Fibroblast of mammary gland (primary cell): ENCODE measurements at places on chromosomes 6 and 20.
A peak's percentile ranks its signal among the peaks of the same experiment; 100 is the strongest.

GRCh38 chr6:118856301-118856700 lies 37.7 kb upstream of the ASF1A start:
- DNase-seq, result no peak

- DNase-seq, result peak; percentile 50
Measured at GRCh38 chr20:61682996-61683681, 382.5 kb downstream of the TAF4 start.

GRCh38 chr6:141728330-141728729 lies 404.4 kb upstream of the GJE1 start:
- DNase-seq, result no peak

DNA sequence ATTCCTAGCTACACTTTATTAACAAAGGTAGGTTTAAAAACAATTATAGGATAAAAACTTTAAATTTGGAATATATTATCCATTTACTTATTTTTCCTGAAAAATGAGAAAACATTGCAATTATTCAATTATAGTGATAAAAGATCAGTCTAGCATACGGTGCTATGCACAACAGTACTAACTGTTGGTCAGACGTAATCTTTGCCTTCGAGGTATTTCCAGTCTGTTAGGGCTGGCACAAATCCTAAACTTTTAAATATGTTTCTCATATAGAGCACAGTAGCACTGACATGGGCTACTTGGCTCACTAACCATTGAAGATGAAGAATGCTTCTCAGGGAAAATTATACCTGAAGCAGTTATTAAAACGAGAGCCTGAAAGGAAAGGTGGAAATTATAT lies 214.8 kb downstream of the PRKN start:
- no peak for DNase-seq

GRCh38 chr6:41193171-41193734 lies 7.7 kb downstream of the TREML2 start:
- DNase-seq, result no peak

DNA sequence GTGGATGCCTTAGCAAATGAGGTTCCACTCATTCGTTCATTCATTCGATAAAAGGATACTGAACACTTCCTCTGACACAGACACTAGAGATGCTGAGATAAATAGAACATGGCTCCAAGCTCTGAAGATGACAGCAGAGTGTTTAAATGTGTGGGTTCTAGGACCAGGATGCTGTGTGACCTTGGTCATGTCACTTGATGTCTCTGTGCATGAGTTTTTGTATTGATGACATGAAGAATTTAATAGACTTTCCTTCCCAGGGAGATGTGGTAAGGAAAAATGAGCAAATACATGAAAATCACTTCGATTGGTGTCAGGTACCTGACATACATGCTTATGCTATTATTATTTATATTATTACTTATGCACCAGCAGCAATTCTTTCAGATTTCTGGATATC lies 34.3 kb upstream of the CD83 start:
- no peak for DNase-seq

- no peak for DNase-seq
Measured at GRCh38 chr6:34102696-34103095, 43.2 kb downstream of the GRM4 start.

- DNase-seq, result peak; percentile 34
Measured at GRCh38 chr20:258963-259362, 1.4 kb downstream of the DEFB132 start.

DNA sequence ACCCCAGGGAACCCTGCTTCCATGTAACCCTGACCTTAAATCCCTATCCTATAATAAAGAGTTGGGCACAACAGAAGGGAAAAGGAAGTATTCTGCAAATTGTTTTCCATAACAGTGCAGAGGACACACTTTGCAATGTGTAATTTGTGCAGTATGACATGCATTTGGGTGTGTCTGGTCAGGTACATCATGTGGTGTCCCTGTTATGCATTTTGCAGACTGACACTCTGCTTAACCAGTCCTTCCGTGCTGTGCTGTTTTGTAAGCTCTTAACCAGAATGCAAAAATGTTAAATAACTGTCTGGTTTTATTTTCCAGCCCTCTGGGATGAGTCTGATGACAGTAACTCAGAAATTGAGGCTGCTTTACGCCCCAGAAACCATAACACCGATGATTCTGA lies 57.0 kb upstream of the XRN2 start:
- no peak for DNase-seq

DNA sequence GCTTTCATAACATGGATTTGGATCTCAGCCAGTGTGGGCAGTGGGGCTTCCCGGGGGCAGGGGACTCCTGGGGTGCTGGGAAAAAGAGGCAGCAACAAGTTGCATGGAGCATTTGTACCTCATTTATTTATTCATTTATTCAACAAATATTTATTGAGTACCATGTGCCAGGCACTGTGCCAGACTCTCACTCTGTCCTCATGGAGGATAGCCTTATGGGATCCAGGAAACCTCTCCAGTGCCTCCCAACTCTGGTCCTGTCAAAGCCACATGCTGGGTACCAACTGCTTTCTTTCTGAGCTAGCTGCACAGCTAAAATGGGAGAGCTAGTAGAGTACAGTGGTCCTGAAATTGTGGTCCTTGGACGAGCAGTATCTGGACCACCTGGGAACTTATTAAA lies 87.8 kb upstream of the EPB41L1 start:
- no peak for DNase-seq

DNA sequence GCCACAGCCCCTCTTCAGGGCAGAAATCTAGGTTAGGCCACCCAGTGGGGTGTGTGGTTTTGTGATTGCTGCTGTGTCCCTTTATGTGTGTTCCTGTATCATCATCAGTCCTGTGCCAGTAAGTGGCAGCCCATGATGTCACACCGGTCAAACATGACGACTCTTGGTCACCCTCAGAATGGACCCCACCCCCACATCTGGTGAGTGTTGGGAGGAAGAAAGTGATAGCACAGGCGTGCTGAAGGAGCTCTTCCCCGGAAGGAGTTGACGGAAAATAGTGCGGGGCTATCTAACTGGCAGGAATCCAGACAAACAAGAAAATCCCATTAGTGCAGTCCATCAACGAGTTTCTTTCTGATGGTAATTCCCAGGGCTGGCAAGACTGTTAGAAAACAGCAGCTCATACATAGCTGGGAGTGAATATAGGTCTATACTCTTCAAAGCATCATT lies 33.4 kb upstream of the IL17A start:
- no peak for DNase-seq

DNA sequence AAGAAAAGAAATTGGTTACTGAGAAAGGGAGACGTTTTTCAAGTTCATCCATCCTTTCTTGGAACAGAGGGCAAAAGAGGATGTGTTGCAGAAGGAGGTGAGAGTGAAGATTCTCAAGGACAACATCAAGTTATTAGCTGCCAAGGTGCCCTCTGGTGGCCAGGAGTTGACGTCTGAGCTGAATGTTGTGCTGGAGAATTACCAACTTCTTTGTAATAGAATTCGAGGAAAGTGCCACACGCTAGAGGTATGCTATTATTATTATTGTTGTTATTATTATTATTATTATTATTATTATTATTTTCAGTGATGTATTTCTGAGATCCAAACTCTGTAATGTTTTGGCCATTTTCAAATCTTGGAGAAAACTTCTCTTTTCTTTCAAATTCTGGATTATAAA lies 197.0 kb downstream of the UTRN start:
- DNase-seq, result peak; percentile 86

DNA sequence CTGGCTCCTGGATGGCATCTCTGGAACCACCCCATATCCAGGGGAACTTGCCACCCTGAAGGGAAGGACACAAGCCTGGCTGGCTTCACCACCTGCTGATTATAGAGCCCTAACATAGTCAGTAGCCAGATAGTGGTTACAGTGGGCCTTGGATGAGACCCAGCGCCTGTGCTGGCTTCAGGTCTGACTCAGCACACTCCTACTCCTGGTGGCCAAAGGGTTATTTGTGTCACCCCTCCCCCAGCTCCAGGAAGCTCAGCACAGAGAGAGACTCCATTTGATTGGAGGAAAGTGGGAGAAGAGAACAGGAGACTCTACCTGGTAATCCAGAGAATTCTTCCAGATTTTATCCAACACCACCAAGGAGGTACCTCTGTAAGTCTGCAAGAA lies 12.8 kb downstream of the SNX14 start:
- peak; percentile 86 for DNase-seq

GRCh38 chr20:4267242-4267641 lies 251.9 kb upstream of the RNF24 start:
- DNase-seq, result no peak

DNA sequence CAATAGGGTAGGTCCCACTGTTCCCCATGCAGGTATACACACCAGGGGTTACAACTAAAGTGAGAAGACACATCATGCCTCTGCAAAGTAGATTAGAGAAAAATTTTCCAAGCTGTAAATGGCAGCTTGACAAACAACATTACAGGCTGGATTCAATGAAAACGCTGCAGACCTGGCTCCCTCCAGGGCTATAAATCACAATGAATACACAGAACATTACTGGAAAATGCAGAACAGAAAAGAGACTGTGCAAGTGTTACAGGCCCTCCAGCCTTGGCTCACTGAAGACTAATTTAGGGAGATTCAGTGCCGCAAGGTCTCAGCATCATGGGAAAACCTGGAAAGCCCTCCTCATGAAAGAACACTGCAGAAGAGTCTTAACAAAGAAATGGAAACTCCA lies 207.8 kb downstream of the KHDC1L start:
- no peak for DNase-seq

- no peak for DNase-seq
Measured at GRCh38 chr6:118553132-118553531, 5.0 kb downstream of the PLN start.

DNA sequence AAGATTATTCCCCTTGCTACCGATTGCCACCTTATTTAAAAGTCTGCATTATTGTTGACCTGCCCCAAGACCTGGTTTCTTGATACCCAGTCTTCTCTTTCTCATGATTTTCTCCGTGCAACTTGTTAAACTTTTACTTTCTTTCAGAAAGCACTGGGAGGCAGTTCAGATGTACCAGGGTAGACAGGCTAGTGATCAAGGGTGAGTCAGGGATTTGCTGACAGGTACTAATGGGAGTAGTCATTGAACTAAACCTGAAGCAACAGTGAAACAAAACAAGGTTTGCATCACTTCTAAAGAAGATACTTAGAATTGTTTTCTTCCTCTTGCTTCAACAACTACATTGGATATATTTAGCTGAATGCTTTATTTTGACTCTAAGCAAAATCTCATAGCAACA lies 124.4 kb downstream of the KCNQ5 start:
- peak; percentile 50 for DNase-seq

- no peak for DNase-seq
Measured at GRCh38 chr6:168133687-168134559, 54.9 kb upstream of the FRMD1 start.

- no peak for DNase-seq
Measured at GRCh38 chr6:109486068-109486467, 3.0 kb upstream of the ZBTB24 start.

DNA sequence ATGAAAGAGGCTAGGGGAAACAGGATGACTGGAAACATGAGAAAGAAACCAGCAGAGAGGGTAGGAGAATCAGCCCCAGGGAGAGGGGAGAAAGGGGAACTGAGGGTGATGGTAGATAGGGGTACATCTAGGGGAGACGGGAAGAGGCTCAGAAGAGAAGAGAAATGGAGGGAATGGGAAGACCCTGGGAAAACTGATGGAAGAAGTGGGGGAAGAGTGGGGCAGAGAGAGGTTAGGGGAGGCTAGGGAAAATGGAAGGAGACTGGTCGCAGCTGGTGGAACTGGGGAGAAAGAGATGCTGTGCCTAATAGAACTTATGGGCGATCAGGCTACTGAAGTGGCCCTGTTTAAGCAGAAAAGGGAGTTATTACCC lies 548 bp downstream of the PROCR start:
- no peak for DNase-seq

DNA sequence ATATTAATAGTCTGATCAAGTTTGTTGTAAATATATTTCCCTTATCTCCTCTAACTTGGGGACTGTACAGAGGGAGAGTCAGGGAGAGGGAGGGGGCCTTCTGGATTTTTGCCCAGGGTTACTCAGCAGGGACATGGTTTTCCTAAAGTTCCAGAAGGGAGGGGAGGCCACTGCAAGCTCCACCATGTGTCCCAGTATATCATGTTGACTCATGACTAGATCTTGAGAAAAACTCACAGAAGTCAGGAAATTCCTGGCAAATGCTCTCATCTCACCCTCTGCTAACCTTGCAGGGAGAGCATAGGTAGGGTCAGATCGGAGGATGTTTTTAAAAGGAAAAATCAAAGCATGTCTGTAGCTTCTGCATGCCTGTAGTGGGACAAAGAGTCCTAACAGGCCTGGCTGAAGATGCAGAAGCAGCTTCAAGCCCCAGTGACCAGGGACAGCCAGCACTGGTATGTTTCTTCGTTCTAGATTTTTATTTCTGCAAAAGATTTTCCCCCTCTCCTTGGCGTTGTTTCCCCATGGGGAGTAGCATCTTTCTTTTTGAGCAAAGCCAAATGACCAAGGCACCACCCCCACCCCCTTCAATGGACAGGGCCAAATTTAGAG lies 272.9 kb upstream of the SUPT3H start:
- DNase-seq, result peak; percentile 98

GRCh38 chr6:45420083-45420908 lies 42.6 kb upstream of the SUPT3H start:
- peak; percentile 91 for DNase-seq

DNA sequence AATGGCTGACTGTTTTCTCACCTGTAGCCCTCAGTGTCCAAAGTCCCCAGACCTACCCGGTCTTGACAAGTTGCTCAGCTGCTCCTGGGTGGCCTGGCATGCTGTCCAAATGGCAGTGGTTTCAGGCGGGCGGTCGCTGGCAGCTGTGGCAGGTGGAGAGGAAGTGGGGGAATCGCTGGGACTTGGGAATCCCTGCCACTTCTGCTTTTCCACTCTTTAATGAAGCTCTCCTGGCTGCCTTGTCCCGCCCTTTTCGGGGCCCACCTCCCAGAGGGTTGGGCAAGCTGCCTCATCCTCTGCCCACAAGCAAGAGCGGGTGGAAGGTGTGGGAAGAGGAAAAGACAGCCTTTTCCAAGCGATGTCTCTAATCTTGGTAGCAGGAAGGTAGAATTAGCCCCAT lies at the start of gene OCSTAMP:
TSS of gene OCSTAMP (minus strand) at position 194 of the 400 bp plus-strand sequence. CDS start at position 100, 94 bp downstream.
- no peak for DNase-seq

- peak; percentile 47 for DNase-seq
Measured at GRCh38 chr20:39263076-39263475, 300.9 kb downstream of the DHX35 start.

DNA sequence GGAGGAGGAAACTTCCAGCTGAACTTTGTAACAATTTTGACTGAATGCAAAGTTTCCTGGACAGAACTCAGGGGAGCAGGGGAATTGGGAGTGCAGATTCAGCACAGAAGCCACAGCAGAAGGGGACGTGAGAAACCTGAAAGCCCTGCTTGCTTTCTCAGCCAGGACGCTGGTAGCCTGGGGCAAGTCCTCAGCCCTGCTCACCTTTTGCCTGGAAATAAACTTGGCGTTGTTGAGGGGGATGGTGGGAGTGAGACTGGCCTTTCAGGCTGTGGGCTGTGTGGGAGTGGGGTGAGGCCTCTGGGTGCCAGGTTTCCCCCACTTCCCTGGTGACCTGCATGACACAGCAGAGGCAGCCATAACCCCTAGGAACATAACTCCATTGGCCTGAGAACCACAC lies 238.1 kb upstream of the HS3ST5 start:
- DNase-seq, result no peak
